ENCODE measurements at places on chromosomes 3 and 15.

GRCh38 chr3:193996221-193996620 lies 139.7 kb upstream of the HES1 start:
- DNase-seq, result no peak

DNA sequence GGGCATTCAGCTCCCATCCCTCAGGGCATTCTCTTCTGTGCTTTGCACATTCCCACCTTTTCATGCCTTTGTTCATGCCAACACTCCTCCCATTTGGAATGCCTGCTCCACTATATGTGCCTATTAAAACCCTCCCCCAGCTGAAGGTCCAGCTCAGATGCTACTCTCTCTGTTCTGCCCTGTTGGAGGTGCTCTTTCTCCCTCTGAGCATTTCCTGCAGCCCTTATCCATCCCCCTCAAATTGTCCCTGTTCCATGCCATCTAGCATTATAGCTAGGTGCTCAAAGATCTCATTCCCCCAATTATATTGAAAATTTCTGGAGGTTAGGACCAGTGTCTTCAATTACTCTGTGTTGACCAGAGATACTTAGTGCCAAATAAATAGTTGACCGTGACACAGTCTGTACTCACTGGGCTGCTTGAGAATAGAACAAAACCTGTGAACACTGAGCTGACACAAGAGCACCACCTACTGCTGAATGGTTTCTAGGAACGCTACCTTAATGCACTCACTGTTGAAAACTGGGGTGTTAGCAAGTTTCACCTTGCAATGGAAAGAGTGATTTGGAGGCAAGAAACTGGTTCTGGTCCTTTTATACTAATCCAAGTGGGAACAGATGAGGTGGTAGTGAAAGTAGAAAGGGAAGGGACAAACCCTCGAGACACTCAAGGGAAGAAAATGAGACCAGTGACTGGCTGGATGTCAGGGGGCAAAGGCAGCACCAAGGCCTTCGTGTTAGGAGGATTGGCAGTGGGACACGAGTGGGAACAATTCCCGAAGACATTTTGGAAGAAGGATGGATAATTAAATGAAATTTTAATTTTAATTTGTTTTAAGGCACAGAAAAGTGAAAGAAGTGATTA lies 289.8 kb upstream of the ROPN1 start:
- DNase-seq, result peak; percentile 2

DNA sequence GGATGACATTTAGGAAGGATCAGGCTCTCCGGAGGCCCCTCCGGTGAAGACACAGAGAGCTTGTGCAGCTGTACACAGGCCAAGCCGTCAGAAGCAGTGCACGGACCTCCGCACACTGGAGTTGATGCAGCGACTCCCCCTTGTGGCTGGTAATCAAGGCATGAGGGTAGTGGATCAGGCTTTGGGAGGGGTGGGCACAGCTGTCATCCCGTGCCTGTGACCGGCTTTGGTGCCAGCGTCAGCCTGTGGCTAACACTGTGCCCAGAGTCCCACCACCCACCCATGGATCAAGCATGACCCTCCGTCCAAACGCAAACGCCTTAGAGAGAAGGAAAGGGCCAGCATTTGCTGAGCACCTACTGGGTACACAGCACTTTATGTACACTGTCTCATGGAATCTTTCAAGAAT lies 8.2 kb upstream of the GRIP2 start:
- peak; percentile 2 for DNase-seq

DNA sequence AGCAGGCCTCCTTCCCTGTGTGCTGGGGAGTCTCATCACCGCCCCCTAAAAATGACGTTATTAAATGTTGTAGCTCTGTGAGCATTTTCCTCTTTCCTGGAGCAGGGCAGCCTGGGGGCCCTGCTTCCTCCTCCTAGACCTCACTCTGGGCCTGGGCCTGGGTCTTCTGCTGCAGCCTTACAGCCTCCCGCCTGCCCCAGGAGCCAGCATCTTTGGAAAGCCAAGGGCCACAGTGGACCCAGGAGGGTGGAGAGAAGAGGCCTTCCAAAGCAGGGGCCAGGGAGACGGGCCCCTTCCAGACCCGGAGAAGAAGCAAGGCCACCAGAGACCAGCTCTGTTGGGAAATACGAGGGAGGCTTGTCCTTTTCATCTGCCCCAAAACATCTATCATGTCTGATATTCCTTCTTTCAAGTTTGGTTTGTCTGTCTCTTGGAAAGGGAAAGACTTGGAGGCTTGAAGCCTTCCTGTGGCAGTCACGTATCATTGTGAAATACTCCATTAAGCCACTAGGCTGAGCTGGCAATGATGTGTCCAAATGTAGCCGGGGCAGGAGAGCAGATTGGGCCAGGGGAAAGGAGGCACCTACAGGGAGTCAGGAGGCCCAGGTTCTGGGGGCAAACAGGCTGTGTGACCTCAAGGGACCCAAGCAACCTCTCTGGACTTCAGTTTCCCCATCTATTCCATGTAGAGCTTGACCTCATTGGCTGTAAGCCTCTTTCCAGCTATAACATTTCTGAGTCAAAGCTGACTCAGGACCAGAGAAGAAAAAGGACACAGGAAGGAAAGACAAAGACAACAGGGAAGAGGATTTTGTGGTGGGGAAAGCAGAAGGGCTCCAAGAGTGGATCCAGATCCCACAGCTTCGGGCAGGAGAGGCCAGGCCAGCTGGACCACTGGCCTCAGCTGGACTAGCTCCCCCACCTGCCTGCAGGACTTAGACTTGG lies 31.1 kb downstream of the CYP11A1 start:
- DNase-seq, result no peak

GRCh38 chr3:126040386-126040785 lies 43.5 kb downstream of the SLC41A3 start:
- DNase-seq, result no peak

Data from NCI-H748 treated with DMSO at 0.1 percent for 48 hours (cell line).